ENCODE measurements at places on chromosomes 16 and 17.

GRCh38 chr17:45848868-45849535 is 4.3 kb downstream of the SPPL2C start:
- no peak for DNase-seq

DNA sequence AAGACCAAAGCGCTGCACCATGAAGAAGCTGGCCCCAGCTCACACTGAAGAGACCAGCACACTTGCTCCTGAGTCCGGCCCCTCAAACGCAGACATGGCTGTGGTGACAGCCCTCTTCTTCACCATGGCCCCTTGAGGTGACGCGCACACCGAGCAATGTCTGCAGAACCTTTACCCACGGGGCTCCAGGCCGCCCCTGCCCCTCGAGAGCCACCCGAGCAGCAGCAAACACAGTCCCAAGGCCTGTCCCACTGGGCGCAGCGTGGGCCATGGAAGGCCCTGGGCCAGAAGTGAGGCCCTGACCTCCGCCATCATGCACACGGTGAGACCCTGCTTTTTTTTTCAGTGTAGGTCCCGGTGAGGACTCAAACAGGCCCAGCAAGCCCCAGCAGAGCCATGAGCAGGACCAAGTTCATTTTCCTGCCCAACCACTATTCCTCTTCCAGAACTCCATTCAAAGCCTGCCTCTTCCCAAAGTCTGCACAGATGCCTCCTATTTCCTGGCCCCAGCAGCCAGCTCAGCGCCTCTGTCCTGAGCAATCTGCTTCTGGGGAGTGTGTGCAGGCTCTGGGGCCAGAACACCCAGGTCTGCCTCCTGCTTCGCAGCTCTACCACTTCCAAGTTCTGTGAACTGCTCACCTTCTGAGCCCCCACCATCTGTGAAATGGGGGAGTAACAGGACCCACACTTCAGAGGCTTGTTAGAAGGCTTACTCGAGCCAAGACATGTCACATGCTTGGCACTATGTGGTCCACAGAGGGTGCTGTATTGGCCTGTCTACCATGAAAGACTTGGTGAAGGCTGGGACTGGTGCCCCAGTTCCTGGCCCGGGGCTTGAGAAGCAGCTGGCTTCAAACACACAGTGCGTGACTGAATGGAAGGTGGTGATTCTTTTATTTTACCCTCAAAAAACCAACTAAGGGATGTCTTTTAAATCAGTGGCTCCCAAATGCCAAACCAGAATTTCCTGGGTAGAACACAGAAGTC is 35.7 kb upstream of the GSG1L start:
- DNase-seq = no peak

GRCh38 chr17:39960524-39961041 is 2.2 kb upstream of the GSDMA start:
- no peak for DNase-seq

- DNase-seq = no peak
These were observed 1.3 kb upstream of the ZACN start for GRCh38 chr17:76077584-76078110.

GRCh38 chr16:87954826-87955225 is 3.6 kb downstream of the BANP start:
- no peak for DNase-seq

- DNase-seq = no peak
These were observed 18.5 kb downstream of the NMRAL1 start for GRCh38 chr16:4455951-4456350.

DNA sequence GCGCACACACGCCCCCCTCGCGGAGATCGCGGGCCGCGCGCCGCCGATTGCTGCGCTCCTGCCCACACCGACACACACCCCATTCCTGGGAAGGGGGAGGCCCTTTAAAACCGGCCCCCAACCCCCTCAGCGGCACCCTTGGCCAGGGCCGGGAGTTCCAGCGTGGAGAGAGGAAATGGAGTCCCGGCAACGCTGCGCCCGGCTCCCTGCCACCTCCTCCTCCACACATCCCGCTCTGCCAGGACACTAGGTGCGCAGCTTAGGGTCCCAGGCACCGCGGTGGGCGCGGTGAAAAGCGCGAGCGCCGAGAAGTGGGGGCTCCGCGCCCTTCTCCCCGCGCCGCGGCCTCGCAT is 397 bp downstream of the CDC42EP4 start:
- DNase-seq = no peak

GRCh38 chr16:11630046-11630767 is 38.0 kb upstream of the SNN start:
- DNase-seq = no peak

- DNase-seq = no peak
These were observed 23.7 kb upstream of the BCO1 start for GRCh38 chr16:81214745-81215166.

DNA sequence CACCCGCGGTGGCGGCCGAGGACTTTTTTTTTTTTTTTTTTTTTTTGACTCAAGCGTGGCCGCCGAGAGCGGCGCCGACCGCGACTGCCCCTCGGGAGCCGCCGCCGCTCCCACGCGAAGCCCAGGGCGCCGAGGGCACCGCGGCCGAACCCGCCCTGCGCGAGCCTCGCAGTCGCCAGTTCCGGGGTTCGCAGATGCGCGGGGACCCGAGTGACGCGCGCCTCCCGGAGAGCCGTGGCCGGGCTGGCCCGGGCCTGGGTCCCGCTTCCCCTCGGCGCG is 1.1 kb downstream of the METRNL start:
- DNase-seq = no peak

GRCh38 chr17:74816905-74817620 is 40.9 kb upstream of the NAT9 start:
- no peak for DNase-seq

DNA sequence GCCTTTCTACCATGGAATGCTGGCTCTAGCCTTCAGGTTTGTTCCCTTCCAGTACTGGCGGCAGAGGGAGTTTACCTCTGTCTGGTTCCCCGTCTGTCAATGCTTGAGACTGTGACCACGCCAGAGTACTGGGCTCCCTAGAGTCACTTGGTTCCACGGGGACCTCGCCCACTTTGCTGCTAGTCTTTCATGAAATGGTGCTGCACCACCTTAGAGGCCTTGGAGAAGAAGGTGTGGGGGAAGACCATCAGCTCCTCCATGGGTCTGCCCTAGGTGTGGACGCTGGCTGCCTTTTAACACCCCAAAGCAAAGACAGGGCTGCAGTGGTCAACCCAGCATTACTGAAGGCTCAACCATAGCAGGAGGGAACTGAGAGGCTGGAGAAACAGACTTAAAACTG is 55.3 kb upstream of the KSR1 start:
- no peak for DNase-seq

GRCh38 chr16:20611975-20612481 is 35.9 kb upstream of the ACSM2B start:
- no peak for DNase-seq

GRCh38 chr16:24929409-24929808 is 83.6 kb downstream of the SLC5A11 start:
- no peak for DNase-seq

GRCh38 chr17:38691154-38691553 is 13.9 kb upstream of the MLLT6 start:
- DNase-seq = no peak
